ENCODE measurements at places on chromosomes 13 and 19. TPM values are rescaled to one million over a fixed set of nuclear protein-coding genes. Genes with fewer than 3 reads are reported as not detected.

POGLUT2 gene
- total RNA-seq = 10.9 TPM

MYH14 gene
- not detected for total RNA-seq

NCR1 gene
- total RNA-seq = not detected

CD33 gene
- not detected for total RNA-seq

LILRA2 gene
- total RNA-seq = not detected

ZNF442 gene
- 2.4 TPM for total RNA-seq

KCNN1 gene
- 0.24 TPM for total RNA-seq

AKT1S1 gene
- 19.7 TPM for total RNA-seq

CLEC17A gene
- not detected for total RNA-seq

TRPC4 gene
- total RNA-seq = 7.6 TPM

TMEM150B gene
- not detected for total RNA-seq

TPTE2 gene
- total RNA-seq = not detected

SLITRK6 gene
- 0.12 TPM for total RNA-seq

TRIP10 gene
- total RNA-seq = 41.7 TPM

LYPD5 gene
- total RNA-seq = 0.24 TPM

APOC1 gene
- total RNA-seq = not detected

PRSS57 gene
- not detected for total RNA-seq

KLK5 gene
- 0.65 TPM for total RNA-seq

GIPR gene
- 0.49 TPM for total RNA-seq

NKPD1 gene
- not detected for total RNA-seq

FXYD7 gene
- not detected for total RNA-seq

ZNF560 gene
- 1.5 TPM for total RNA-seq

SYCN gene
- total RNA-seq = not detected

PABPC3 gene
- 0.12 TPM for total RNA-seq

ANKRD24 gene
- 0.49 TPM for total RNA-seq

SSC5D gene
- total RNA-seq = 60.0 TPM

PLPPR3 gene
- 2.4 TPM for total RNA-seq

WDR88 gene
- total RNA-seq = not detected

HIPK4 gene
- 0.49 TPM for total RNA-seq

ANGPTL8 gene
- not detected for total RNA-seq

GATAD2A gene
- total RNA-seq = 51.9 TPM

GJA3 gene
- total RNA-seq = 0.16 TPM

SYNGR4 gene
- total RNA-seq = not detected

FPR3 gene
- not detected for total RNA-seq

KLHL1 gene
- total RNA-seq = not detected

TMTC4 gene
- total RNA-seq = 21.7 TPM

OVOL3 gene
- total RNA-seq = not detected

C1QTNF9 gene
- total RNA-seq = not detected

EXOC3L2 gene
- total RNA-seq = not detected

ZNF613 gene
- 7.1 TPM for total RNA-seq

TMEM143 gene
- 4.7 TPM for total RNA-seq

TMC4 gene
- total RNA-seq = 0.36 TPM

GRIK5 gene
- total RNA-seq = 0.32 TPM

EBI3 gene
- not detected for total RNA-seq

IL4I1 gene
- 0.24 TPM for total RNA-seq

FFAR1 gene
- not detected for total RNA-seq

NLRP7 gene
- not detected for total RNA-seq

LRRC63 gene
- under 0.01 TPM for total RNA-seq

EFNB2 gene
- 15.5 TPM for total RNA-seq

DAZAP1 gene
- total RNA-seq = 50.6 TPM

Data from hair follicle dermal papilla cell (primary cell).